ENCODE measurements at places on chromosomes 3 and 15.

- DNase-seq, result no peak
Observed at GRCh38 chr15:51749307-51749706, 2.1 kb upstream of the TMOD2 start.

DNA sequence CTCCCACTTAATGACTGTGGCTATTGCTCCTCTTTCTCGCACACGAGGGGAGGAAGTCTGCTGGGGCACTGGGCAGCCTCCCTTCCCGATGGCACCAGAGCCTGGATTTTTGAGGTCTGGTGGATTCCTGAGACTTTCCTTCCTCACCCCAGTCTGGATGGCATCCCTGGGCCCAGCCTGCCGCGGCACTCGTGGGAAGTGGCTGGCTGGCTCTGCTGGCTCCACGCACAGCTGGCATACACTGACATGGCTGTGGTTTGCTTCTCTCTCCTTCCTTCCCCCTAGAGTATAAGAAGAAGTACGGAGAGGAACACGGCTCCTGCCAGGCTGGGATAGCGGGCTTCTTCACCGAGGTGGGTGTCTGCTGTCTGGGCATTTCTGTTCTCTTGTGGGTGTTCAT is 319.8 kb upstream of the LRRFIP2 start:
- no peak for DNase-seq

DNA sequence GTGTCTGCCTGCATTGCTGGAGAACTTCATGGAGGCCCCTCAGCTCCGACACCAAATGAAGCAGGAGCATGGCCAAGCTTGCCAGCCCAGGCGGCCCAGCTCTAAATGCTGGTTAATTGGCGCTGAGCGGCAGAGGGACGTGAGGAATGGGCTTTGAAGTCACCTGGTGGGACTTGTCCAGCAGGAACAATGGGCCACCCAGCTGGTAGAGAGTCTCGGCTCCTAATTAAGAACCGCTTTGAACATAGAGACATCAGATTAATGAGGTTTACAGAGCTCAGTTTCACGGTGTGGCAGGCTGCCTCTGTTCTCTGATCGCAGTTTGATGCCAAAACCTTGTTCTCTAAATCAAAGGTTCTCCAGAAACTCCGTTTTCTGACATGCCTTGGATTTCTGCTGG is 77.5 kb upstream of the LINGO1 start:
- no peak for DNase-seq

- no peak for DNase-seq
Observed at GRCh38 chr3:6078436-6078835, 782.5 kb upstream of the GRM7 start.

DNA sequence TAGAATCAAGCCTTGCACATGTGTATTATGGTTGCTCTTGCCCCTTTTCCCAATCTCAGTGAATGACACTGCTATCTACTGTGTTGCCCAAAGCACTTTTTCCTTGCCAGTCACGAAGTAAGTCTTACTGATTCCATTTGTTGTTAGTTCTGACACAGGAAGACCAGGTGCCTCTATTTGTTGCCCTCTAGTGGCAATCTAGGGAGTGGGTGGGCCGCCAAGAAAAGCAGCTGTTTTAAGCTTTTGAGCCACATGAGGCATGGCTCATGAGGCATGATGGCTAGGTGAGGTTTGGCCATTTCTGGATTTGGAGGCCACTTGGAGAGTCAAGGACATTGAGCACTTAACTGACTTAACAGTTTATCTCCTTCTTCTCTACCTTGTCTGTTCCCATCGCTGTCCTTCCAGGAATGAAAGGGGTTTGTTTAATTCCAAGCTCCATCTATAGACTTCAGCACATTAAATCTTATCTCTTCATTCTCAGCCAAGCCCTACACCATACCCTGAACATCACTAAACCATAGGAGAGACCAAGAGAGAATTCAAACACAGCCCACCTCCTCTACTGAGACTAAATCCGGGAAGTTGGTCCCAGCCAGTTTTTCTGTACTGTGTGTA is 103.1 kb downstream of the HCN4 start:
- peak; percentile 83 for DNase-seq

GRCh38 chr3:10437272-10437994 is 68.0 kb downstream of the ATP2B2 start:
- no peak for DNase-seq

Measured in Karpas-422 (cell line).